ENCODE measurements at places on chromosomes 12 and 14.

DNA sequence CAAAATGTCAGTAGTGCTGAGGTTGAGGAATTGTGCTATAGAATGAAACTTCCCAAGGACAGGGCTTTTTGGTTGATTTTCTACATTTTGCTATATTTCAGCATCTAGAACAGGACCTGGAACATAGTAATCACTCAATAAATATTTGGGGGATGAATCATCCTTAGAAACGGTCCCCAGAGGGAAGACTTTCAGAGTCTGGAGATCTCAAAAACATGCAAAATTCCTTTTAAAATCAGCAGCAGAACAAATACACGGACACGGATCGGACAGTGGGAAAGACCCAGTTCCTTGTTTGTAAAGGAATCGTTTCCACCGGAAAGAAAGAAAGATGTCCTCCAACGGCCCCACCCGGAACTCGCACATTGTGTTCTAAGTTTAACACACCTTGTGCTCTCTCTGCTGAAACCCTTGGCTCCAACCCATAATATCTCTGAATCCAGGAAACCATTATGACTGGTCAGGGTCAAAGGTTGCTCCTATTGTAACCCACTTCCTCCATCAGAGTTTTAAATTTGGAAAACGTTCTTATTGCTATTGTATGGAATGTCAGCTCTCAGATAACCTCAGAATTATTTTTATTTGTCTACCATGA is 617.2 kb downstream of the MED13L start:
- DNase-seq: no peak

DNA sequence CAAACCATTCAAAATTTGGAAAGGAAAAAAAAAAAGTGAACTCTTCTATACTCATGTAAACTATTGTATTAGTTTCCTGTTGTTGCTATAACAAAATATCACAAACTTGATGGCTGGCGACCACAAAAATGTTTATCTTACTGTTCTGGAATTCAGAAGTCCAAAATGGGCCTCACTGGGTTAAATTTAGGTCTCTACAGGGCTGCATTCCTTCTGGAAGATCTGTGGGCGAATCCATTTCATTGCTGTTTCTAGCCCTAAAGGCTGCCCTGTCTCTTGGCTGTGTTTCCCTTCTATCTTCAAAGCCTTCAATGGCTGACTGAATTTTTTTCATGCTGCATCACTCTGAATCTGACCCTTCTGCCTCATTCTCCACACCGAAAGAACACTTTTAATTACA is 105.1 kb upstream of the NAV3 start:
- no peak for DNase-seq

- no peak for DNase-seq
These were observed 282.3 kb downstream of the CACNA1C start for GRCh38 chr12:2335109-2335508.

- DNase-seq: no peak
These were observed 6.5 kb downstream of the CCDC60 start for GRCh38 chr12:119341020-119341419.

DNA sequence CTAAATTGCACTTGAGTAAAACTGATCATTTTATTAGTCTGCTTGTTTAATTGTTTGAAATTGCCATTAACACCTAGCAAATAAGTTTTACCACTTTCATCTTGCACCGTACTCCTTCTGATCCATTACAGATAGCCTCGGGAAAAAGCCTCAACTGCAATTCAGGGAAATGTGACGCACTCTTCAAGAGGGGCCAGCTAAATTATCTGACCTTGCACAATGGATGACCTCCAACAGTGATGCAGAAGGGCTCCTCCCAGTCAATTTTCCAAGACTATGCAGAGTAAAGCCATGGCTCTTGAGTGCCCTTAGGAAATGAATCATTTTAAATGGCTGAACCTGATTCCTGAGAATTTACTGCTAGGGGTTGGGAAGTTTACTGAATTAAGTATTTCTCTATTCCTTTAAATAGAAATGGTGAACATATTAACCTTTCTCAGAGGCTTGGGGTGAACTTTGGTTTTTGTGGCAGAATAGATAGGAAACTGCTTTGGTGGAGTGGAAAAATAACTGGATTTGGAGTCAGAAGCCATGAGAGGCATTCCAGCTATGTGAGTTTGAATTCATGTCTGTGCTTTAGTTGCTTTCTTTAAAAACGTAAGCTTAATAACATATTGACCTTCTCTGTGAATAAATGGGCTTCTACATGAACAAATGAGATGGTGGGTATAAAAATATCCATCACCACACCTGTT is 64.8 kb upstream of the OVCH1 start:
- DNase-seq: peak; percentile 92

DNA sequence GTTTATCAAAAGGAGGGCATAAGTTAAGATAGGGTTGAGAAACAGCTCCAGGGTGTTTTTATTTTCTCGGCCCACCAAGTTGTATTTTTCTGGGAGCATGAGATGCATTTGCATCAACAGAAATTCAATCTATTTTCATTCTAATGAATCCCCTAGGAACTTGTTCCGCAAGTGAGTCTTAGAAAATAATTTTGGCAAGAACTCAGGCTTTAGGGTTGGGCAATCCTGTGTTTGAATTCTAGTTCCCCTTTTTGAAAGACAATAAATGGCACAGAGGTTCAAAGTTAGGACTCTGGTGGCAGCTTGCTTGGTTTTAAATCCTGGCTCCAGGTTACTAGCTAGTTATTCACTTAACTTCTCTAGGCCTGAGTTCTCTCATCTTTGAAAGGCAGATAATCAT is 23.7 kb downstream of the SLC5A8 start:
- DNase-seq: no peak

DNA sequence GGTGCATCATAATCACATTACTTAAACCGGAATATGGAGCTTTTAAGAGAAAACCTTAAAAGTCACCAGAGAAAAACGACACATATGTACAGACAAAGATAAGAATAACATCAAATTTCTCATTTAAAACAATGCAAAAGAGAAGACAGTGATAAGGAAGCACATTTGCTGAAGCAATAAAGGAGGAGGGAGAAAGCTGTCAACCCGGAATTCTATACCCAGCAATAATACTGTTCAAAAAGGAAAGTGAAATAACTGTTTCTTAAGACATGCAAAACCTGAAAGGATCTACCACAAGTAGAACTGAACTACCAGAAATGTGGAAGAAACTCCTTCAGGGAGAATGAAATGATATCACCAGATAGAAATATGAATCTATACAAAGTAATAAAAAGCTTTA is 15.4 kb downstream of the SLC6A13 start:
- DNase-seq: no peak

- no peak for DNase-seq
These were observed 388.6 kb downstream of the RAD51B start for GRCh38 chr14:68208218-68208617.

DNA sequence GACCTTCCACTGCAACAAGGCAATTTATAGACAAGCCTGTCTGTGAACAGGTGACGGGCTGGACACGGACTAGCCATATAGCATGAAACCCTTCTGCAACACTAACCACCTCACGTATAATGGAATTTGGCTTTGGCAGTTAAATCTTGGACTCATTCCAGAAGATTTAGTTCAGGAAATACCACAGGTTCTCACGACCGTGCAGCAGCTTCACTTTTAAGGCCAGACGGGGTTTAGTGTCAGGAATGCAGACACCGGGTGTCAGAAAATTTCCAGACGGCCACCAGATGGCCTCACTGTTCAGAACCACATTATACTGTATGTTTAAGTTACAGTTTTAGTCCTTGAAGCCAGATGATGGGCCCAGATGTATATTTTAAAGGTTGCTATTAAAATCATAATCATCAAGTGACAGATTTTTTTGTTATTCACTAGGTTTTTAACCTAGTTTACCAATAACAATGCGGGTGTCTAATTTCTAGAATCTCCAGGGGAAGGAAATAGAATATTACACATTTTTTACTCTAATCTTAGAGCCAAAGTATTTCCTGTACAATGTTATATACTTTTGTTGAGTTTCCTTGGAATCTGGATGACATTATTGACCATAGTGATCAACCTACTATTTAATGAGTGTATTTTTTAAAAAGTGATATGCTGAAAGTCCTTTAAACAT is 90.5 kb upstream of the TMPO start:
- peak; percentile 90 for DNase-seq

DNA sequence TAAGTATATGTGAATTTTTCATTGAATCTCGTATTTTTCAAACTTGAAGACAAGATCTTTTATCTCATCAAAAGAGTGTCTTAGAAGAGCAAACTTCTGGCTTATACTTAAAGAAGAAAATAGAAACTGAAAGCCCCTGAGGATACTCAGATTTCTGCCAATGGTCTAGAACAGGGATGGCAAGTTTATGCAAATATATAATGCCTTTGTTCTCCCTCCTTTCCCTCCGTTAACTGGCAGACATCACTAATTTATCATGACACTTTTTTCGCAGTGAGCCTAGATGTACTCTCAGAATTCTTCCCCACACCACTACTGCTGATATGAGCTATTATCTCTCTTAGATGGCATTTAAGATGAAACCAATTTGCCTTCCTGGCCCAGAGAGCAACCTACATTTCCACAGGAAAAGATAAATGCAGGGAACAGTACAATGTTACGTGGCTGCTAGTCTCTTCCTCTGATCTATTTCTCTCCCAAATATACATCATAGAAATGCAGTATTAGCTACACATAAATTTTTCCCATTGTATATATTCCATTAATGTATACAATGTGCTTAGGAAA is 40.0 kb upstream of the DAAM1 start:
- DNase-seq: no peak

DNA sequence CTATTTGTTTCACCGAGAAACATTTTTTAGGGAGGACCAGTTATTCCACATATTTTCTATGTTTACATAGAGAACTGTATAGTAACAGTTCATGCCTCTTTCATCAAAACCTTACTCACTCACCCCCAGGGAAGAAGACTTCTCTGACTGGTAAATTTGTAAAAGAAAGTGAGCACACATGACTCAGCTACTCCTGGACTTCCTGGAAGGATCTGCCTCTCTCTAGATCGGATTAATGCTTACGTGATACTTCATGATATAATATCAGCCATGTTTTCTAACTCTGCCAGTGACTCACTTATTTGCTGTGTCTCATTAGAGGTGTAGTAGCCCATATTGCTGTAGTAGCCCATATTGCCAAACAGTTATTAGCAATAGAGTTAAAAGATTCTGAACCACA is 494.3 kb upstream of the ATXN7L3B start:
- no peak for DNase-seq

GRCh38 chr14:92692822-92693226 is 55.6 kb downstream of the LGMN start:
- peak; percentile 16 for DNase-seq

DNA sequence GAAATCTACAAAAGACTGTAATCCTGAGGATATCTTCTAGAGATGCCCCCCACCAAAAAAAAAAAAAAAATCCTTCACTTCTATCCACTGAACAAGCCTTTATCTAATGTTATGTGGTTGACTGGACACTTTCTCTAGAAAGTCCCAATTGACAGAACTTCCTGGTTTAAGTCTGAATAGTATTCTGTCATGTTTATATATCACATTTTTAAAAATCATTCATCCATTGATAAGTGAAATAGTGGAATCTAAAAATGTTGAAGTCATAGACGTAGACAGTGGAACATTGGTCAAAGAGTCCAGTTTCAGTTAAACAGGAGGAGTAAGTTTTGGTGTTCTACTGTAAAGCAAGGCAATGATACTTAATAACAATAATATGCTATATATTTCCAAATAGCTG is 297.0 kb downstream of the SSPN start:
- no peak for DNase-seq

GRCh38 chr14:54777395-54777794 is 125.2 kb downstream of the GCH1 start:
- DNase-seq: no peak

GRCh38 chr14:33809396-33809981 is 141.4 kb downstream of the EGLN3 start:
- no peak for DNase-seq

DNA sequence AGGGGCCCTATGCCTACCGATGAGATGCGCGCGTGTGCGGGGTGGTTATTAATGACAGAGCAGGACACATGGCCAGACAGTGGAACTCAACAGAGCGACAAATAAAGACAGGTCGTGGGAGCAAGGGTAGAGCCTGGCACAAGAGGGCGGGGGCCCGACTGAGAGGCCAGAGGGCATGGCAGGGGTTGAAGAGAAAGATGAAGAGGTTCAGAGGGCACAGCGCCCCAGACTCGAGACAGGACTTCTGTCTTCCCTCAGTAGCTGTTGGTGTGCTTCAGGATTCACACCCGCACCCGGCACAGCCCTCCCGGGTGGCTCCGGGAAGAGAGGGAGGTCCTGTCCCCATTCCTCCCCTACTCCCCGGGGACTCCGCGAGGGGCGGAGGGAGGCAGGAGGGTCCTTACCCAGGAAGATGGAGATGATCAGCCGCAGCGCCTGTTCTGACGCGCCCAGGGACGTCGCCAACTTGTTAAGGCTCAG is 366 bp downstream of the LPCAT3 start:
- no peak for DNase-seq

DNA sequence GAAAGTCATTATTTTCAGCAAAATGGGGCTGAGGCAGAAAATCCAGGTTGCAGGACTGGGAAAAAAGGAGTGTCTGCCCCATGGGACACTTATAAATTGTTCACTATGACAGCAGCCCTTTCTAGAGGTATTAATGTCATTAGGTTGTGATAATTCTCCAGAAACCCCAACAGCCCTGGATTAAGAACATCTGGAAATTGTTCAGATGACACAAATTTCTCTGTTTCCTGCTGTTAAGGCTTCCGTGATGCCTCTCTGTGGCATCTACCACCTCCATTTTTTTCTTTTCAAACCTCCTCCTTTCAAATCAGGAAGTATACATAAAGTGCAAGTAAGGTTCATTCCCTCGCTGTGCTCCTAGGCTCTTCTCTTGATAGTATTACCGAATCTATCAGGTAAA is 25.6 kb downstream of the EGLN3 start:
- DNase-seq: no peak

DNA sequence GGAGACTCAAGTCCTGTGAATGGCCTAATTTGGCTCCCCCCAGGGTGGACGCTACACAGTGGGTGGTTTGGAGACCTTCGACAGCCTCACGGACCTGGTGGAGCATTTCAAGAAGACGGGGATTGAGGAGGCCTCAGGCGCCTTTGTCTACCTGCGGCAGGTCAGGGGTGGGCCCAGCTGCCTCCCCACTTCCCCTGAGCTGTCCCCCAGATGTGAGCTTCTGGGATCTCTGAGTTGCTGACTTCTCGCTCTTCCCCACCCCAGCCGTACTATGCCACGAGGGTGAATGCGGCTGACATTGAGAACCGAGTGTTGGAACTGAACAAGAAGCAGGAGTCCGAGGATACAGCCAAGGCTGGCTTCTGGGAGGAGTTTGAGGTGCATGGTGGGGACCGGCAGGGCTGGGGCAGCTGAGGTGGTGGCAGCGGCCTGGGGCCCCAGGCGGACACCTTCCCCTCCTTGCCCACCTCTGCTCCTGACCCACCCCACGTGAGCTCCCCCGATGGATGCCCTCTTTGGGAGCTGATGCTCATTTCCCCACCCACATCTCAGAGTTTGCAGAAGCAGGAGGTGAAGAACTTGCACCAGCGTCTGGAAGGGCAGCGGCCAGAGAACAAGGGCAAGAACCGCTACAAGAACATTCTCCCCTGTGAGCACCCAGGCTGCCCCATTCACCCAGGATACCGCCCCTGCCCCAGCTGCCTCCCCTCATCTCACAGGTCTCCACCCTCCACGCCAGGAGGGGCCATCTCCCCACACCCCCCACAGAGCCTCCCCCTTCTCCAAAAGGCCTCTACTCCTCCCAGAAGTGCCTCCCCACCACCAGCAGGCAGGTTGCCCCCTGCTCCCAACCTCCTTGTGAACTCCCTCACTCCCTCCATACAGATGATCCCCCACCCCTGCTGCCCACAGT is 4.2 kb downstream of the PTPN6 start:
- no peak for DNase-seq

- DNase-seq: no peak
These were observed 482 bp downstream of the WDHD1 start for GRCh38 chr14:55026441-55026792.

GRCh38 chr14:28308734-28309133 is 457.9 kb upstream of the FOXG1 start:
- peak; percentile 25 for DNase-seq
